PC-3 (cell line): ENCODE measurements at places on chromosomes 11 and 22.

DNA sequence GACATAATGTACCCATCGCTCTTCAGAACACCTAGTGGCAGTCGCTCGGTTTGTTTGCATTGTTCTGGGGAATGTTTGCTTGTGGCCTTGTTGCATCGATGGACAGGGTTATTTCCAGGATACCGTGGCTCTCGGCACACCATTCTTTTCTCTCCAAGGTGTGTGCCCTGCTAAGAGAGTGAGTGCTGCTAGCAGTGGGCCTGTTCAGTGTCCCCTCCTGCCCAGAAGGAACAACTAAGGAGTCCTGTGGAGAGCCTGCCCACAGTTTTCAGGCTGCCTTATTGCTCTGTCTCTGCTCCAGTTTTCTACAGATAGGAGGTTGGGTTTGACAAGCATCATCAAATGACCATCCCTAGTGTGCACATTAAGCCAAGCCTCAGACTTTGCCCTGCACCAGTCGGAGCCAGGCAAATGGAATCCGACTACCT, 1.4 kb downstream of the CRY2 start:
- peak; percentile 20 for DNase-seq

DNA sequence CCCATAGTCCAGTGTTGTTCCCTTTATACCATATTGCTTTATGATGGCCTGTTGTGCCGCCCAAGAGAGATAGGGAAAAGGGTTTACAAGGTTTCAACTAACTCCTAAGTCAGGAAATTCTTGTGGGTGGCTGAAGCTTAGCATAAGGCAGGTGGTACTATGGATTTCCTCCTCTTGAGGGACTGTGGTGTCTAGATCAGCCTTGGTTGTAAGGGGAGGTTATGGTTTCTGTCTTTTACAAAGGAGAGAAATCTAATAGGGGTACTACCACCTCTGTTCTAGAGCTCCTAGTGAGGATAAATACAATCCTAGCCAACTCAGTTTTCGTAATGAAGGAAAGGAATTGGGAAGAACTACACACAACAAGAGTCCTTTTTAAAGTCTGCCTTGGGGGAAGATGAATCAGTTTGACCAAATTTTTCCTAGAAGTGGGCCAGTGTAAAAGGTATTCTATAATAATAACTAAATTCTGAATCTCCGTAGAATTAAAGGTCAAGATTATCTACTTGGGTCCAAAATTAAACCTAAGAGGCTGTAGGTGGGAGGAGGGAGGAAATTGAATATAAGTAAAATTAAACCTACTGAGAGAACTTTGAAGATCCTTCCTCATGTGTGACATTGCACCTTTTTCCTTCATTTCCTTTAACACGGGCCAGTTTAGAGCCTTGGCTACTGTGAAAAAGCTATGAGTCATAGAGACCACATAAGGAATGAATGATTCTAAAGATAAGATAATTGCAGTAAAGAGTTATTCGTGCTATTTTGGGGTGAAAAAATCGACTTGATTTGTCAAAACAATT, 17.2 kb downstream of the DLAT start:
- DNase-seq, result peak; percentile 41

DNA sequence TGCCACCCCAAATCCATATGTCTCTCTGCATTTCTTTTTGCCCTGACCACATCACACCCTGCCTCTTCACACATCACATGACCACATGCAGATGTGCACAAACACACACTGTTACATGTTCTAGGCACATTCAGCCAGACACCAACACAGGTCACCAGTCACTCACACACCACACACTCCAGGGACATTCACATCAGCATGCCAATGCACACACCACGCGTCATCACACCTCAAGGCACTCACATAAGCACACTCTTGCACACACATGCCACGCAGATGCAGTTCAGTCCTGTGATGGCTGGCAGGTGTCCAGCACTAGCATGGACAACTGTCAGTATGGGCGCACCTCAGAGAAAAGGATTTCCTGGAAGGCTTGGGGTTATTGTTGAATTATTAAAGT, 77.0 kb upstream of the MYOD1 start:
- no peak for DNase-seq

GRCh38 chr11:95917193-95918036, 6.5 kb downstream of the MTMR2 start:
- DNase-seq, result peak; percentile 88

DNA sequence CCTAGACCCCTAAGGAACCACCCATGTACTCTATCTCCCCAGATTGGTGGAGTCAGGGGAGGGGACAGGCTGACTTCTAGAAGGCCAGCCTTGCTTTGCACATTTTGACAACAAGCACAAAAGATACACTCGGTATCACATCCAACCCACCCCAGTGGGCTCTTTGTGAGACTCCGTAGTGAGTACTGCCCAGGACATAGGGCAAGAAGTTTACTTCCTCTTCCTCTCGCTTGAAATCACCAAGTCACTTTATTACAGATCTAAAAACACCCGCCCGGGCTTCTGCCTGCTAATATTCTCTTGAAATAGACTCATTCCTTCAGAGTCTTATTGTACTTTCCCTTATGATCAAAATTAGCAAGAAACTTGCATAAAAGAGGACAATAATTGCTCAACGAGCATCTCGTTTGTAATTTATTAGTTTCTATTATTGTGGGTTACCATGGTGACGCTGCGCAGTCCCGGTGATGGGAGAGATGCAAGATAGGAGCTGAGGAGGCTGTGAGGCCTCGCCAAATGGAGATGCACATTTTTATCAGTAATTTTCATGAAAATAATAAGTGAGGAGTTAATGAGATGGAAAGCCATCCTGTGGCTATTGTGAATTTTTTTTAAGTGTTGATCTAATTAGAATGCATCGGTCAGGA, 96.9 kb downstream of the FEZ1 start:
- DNase-seq, result no peak

DNA sequence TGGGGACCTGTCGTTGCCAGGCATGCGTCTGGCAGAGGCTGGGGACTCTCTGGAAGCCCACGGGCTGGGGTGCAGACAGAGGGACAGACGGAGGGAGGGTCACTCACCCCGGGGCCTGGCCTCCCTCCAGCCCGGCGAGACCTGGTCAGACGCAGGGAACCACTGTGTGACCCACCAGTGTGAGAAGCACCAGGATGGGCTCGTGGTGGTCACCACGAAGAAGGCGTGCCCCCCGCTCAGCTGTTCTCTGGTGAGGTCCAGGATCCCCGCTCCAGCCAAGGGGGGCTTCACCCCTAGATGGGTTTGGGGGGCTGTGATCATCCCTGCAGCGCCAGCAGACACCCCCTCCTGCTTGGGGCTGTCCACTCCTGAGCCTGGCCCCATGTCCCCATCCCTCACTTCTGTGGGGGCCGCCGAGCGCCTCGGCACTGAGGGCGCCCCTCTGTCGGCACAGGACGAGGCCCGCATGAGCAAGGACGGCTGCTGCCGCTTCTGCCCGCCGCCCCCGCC, 23.6 kb upstream of the MUC5B start:
- no peak for DNase-seq

DNA sequence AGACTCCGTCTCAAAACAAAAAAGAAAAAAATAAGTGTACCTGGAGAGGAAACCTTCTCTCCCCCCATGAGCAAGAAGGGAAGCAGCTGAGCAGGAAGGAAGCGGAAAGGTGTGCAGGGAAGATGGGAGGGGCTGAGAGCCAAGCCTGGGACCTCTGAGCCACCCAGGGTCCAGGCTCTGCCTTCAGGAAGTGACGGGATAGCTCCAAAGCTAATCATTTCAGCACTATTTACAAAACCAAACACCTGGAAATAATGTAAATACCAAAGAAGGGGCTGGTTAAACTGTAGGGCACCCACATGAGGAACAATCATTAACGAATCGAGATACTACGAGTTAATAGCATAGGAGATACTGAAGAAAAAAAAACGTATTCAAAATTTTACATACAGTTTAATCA, 27.9 kb downstream of the ARRB1 start:
- DNase-seq, result no peak

- DNase-seq, result no peak
Observed at GRCh38 chr11:58451585-58451984, 9.5 kb upstream of the OR5B12 start.

GRCh38 chr11:94849839-94850238, 81.7 kb downstream of the AMOTL1 start:
- DNase-seq, result no peak

- DNase-seq, result no peak
Observed at GRCh38 chr11:128214263-128214662, 373.1 kb downstream of the ETS1 start.

- DNase-seq, result no peak
Observed at GRCh38 chr11:35012467-35013191, 96.2 kb downstream of the PDHX start.

DNA sequence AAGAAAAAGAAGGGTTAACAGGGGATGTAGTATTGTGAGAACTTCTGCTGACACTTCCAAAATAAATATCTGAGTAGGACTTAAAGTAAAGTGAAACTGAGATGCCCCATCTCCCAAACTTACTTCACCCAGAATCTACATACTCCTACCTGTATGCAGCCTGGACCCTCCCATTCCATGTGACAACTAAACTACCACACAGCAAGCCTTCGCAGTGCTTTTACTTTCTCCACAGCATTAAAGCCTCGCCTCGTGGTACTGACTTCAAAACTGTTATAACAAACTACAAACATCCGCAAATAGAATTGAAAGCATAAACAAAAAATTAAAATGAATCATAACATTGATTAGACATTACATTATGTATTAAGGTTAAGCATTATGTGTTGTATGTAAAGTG, 985 bp downstream of the MPZL2 start:
- DNase-seq, result no peak

GRCh38 chr22:32570501-32570900, 95.9 kb downstream of the FBXO7 start:
- no peak for DNase-seq

DNA sequence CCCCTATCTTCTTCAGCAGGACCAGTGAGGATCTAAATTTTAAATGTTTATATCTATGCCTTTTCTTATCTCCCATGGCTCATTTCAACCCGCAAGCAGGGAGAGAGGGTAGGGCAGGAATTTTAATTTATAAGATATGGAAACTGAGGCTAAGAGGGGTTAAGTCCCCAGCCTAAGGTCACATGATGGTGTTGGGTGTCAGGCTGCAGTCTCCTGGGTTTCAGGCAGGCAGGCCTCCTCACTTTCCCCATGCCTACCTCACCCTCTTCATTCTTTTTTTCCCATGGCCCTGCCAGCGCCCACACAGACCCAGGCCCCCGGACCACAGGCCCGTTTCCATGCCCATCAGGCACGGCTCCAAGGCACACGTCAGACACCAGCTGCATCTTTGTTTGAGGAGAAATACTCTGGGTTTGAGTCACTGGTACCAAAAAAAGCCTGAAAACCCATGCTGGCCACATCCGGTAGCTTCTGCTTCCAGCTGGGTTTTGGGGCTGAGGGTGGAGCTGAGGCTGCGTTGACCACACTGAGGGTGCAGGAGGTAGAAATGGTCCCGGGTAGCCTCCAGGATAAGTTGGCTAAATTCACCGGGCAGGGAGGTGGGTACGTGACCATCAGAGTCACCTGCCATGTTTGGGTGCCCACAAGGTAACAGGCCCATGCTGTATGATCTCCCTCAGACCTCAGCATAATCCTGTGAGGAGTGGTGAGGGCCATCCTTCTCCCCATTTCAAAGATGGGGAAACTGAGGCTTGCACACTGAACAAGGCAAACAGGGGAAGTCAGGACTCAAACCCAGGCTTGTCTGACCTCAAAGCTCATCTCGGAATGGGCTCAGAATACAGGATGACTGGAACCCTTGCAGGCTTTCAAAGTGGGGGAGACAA, 7.5 kb downstream of the CRYBB1 start:
- peak; percentile 73 for DNase-seq

GRCh38 chr11:6943131-6943530, 16.9 kb downstream of the ZNF215 start:
- no peak for DNase-seq

DNA sequence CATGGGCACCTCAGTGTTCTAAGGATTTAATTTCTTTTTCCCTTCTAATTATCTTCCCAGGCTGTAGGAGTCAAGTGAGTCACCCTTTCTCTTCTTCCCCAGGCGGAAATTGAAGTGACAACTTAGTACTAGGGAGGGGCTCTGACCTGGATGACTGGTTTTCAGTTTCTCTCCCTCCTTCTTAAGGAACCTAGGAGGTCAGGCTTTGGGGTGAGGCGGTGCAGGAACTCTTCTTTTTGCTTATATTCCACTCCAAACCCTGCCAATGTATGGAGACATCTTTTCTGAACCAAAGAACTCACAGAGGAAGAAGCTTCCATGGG, 12.6 kb downstream of the ZDHHC5 start:
- peak; percentile 38 for DNase-seq

DNA sequence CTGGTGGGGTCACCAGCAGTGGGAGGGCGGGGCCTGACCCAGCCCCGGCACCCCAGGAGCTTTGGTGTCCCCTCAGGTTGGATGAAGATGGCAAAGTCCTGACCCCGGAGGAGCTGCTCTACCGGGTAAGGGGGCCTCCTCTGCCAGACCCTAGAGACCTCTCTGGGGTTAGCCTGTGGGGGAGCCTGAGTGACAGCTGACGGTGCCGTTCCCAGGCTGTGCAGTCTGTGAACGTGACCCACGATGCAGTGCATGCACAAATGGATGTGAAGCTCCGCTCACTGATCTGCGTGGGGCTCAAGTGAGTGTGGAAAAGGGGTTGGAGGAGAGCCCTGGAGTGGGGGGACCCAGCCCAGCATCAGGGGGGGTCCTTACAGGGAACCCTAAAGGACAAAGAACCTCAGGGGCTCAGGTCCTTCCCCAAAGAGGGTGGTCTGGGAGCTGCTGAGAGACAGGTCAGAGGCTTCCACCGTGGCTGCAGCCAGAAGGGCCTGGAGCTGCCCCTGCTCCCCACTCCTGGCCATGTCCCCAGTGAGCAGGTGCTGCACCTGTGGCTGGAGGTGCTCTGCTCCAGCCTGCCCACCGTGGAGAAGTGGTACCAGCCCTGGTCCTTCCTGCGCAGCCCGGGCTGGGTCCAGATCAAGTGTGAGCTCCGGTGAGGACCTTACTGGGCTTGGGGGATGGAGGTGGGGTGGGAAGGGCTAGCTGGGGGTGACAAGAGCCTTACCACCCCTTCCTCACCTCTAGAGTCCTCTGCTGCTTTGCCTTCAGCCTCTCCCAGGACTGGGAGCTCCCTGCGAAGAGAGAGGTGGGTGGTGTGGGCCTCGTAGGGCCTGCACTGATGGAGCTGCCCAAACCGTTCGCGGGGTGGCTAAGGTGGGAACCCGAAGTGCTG, 38.6 kb downstream of the SGSM3 start:
- DNase-seq, result no peak

- no peak for DNase-seq
Observed at GRCh38 chr22:29727131-29727523, 7.3 kb downstream of the CABP7 start.

GRCh38 chr22:26169315-26170111, at the start of gene SEZ6L:
SEZ6L (plus strand) TSS chr22:26169462; CDS start chr22:26169670, 208 bp downstream.
- no peak for DNase-seq

GRCh38 chr22:44625981-44626687, 75.9 kb upstream of the PRR5 start:
- DNase-seq, result peak; percentile 70

- DNase-seq, result no peak
Observed at GRCh38 chr11:126624506-126624905, 269.0 kb downstream of the ST3GAL4 start.

GRCh38 chr22:35634943-35635540, 13.2 kb upstream of the APOL6 start:
- DNase-seq, result no peak

DNA sequence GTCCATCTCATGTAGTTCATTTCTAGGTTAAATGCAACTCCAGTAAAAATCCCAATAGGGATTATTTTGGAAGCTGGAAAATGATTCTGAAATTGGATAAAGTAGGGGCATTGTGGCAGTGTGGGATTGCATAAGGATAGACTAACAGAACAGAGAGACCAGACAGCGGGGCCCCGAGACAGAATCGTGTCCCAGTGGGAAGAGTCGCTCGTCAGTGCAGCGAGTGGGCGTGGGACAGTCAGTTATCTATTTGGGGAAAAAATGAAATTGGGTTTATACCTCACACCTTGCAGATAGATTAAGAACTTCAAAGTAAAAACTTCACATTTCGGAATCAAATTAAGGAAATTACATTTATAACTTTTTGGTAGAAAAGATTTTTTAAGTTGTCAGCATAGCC, 10.6 kb downstream of the SART1 start:
- no peak for DNase-seq
